ENCODE measurements at places on chromosomes 5 and 9.

GRCh38 chr5:31963358-31964006, 210.6 kb downstream of the GOLPH3 start:
- no peak for DNase-seq

DNA sequence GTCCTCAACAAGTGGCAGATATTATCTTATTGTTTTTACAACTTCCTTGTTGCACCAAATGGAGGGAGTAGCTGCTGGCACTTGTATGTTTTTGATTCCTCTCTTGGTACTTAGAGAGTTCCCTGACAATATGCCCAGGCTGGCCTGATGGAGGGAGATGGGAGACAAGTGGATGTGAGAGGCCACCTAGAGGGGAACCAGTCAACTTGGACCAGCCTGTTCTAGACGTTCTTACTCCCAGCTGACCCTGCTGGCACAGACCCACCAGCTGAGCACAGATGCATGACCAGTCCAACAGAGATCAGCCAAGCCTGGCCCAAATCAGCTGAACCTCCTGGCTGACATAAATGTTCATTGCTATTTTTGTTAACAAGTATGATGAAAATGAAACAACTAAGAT, 60.9 kb upstream of the GDNF start:
- DNase-seq: peak; percentile 74

DNA sequence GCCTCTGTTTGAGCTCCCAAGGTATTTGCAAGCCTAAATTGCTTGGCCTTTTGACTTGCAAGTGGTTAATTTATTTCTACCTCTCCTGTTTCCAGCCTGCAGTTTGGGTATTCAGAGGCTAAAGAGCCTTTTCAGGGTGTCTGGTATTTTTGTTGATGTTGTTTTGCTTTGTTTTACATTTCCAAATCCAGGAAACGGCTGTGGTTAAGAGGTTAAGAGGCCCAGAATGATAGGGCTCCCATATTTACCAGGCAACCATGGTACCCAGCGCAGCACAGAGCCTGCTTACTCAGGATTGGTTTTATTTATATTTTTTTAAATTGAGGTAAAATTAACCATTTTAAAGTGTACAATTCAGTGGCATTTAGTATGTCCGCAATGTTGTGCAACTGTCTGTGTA, 92.1 kb downstream of the PDZD2 start:
- DNase-seq: no peak

DNA sequence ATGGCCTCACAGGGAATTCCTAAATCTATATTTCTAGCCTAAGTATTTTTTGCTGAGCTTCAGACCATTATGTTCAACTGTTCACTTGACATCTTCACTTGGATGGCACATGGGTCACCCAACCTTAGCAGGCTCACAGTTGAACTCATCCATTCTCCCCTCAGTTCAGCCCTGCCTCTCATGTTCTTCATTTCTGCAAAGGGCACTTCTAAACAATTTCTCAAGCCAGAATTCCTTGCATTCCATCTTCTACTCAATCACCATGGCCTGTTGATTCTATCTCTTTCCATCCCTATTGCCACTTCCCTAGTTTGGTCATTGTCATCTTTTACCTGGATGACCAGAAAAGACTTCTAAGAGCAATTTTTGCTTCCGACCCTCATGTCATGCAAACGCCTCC, 7.3 kb upstream of the RGS3 start:
- peak; percentile 36 for DNase-seq

GRCh38 chr9:81468084-81468595, 221.2 kb downstream of the TLE1 start:
- no peak for DNase-seq

GRCh38 chr9:26243029-26243697, 564.9 kb upstream of the TUSC1 start:
- DNase-seq: no peak

DNA sequence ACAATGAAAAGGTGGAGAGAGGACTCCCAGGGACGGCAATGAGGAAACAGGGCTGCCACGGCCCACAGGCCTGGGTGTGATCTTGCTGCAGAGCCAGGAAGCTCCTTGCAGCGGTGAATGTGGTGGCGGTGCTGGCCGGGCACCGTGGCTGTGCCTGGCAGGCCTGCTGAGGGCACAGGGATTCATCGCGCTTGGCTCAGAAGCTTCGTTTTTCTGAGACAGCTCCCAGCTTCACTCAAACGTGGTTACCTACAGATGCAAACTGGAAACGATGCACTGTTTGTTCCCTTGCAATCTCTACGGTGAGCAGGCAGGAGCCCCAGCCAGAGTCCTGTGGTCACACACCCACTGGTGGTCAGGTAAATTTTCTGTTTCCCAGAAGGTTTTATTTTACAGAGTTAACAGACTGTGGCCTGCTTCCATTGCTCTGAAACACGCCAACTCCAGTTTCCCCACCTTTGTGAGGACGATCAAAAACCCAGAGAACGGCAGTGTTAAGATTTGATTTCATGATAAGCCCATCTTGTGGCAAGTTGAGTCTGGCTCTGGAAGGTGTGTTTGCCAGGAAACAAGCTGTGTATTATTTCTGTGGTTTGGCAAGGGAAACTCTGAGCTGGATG, 183.9 kb downstream of the AUH start:
- no peak for DNase-seq

- DNase-seq: no peak
These were observed 34.0 kb downstream of the NDUFAF2 start for GRCh38 chr5:60978968-60979367.

- peak; percentile 94 for DNase-seq
These were observed 36.0 kb downstream of the PCDHGC5 start for GRCh38 chr5:141524604-141525597.

DNA sequence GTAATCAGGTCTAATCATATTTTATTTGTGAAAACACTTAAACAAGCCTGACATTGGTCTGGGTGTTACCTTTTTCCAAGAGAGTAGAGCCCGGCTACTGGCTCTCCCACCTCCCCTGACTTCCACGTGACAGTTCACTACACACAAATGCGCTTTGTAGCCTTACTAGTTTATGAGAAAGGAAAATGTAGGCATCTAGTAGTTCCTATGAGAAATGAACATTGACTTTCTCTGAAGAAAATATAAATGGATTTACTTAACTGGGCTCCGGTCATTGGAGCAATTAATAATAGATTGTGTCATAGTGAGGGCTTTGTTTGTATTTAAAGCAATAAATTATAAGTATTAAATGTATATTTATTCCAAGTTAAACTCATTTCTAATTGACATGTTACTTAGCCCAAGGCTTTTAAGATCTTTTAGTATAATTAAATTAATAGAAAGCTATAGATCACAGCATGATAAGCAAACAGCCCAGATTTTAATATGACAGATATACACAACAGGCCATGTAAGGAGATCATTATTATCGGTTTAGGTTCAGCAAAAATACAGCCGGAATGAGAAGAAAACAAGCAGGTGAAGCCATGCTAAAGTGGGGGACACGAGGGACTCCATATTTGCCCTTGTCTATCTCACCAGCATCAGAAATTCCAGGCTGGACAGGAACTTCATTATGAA, 756.5 kb upstream of the ADAMTS16 start:
- no peak for DNase-seq

DNA sequence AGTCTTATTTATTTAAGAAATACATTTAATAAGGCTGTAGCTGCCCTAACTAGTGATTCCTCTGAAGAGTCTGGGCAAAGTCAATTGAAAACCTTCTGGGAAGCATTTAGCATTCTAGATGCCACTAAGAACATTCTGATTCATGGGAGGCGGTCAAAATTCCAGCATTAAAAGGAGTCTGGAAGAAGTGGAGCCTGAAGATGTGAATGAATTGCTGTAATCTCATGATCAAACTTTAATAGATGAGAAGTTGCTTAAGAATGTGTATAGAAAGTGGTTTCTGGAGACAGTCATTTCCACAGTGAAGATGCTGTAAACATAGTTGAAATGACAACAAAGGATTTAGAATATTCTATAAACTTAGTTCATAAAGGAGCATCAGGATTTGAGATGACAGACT, 61.4 kb downstream of the WDR41 start:
- DNase-seq: peak; percentile 70

- no peak for DNase-seq
These were observed 329.3 kb downstream of the ENC1 start for GRCh38 chr5:74310997-74311930.

GRCh38 chr9:12954441-12954840, 179.6 kb downstream of the LURAP1L start:
- no peak for DNase-seq

GRCh38 chr5:111836426-111836825, 79.4 kb upstream of the NREP start:
- no peak for DNase-seq

- DNase-seq: no peak
These were observed 558.4 kb downstream of the PRDM9 start for GRCh38 chr5:24065779-24066178.

GRCh38 chr5:103941596-103941995, 379.0 kb upstream of the NUDT12 start:
- no peak for DNase-seq

DNA sequence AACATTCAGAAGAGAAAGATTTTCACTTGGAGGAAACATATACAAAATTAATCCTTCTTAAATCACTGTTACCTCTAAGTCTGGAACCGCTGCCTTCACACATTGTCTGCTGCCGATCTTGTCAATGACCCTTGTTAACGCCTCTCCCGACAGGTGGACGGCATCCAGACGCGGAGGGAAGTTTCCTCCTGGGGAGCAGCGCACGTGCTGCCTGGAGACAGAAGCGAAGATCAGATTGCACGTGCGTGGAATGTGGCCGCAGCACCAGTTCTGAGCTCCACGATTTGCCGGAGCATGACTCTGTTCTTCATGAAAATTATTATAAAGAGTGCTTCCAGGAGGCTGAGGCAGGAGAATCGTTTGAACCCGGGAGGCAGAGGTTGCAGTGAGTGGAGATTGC, 183.6 kb upstream of the IRX4 start:
- DNase-seq: no peak

GRCh38 chr5:158265346-158265745, 406.4 kb upstream of the CLINT1 start:
- no peak for DNase-seq

- DNase-seq: no peak
These were observed 15.5 kb downstream of the ADAMTS16 start for GRCh38 chr5:5155617-5156016.

DNA sequence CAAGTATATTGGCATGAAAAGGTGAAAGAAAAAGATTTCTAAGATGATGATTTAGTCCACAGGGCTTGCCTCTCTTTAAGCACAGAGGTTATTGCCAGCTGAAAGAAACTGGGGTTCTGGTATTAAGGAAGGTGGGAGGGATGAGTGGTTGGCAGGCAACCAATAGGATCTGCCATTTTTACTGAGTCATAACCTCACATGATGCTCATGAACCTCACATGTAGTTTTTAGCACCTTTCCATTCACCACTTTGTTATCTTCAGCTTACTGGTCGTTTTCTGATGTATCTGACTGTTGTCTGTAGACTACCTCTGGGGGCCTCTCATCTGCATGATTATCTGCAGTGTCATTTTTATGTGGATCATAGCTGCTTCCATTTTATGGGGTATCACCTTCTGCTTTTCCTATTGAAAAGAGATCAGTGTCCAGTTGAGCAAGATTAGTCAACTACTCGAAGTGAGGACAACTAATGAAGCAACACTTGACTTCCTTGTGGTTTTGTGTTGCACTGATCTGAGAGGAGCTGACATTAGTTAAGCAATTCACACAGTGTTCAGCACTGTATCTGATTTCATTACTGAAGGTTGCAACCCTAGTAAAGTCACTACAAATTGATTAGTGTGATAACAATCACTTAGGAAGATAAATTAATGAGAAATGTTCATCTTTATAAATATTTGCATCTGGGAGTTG, 186.3 kb downstream of the SGCD start:
- no peak for DNase-seq

GRCh38 chr5:66992547-66992946, 204.1 kb downstream of the CD180 start:
- DNase-seq: no peak

GRCh38 chr5:143828710-143829109, 16.7 kb downstream of the HMHB1 start:
- no peak for DNase-seq

DNA sequence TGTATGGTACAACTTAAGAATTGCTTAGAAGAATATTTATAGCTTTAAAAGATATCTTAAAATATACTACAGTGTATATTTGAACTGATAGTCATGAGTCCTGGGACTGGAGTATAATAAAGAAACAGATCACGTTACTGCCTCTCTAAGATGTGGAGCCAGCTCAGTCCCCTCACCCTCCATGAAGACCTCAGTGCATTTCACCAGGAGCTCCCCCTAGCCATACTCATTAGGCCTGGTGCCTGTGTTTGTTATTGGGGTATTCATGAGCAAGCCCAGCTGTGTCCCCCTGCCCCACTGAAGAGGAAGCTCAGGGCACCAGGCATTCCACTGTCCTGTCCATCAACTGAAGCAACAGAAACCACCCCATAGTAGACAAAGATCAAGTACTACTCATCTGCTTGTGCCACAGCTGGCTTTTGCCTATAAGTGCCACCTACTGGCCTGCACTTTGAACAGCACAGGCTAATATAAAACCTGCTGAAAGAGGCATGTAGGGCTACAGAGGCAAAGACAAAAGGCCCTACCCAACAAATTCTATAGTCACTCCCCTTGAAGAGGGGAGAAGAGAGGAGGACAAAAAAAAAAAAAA, 850.2 kb upstream of the NUDT12 start:
- peak; percentile 23 for DNase-seq

DNA sequence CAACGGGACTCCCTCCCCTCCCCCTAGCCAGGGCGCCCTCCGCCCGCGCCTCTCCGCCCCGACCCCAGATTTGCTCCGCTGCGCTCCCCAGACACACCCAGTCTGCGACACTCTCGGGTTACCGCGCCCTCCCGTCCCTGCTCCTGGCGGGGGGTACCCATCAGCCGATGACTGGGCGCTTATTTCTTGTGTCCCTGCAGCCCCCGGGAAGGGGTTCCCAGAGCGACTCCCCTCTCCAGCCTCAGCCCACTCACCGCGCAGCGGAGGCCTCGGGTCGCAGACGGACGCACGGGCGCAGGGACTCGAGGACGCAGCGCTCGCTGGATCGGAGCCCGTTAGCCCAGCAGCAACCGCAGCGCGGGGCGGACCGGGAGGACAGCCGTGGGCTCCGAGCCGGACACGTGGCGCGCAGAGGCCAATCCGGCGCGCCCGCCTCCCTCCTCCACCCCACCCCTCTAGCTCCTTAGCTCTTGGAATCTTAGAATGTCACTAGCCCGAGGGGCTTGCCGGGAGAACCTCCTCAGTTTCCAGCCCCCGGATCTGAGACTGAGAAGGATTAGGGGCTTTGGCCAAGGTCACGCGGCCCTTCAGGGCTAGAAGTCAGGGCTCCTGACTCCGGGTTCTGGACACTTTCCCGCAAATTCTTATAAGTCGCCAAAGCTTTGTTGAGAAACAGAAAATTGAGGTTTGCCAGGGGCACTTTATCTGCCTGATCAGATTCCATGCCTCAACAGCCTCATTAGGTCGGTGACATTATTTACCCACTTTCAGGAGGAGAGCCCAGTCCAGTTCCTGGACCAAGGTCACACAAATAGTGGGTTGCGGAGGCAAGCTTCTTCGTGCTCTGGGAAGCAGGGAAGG, at the start of gene ANXA6:
ANXA6 (minus strand) TSS at position 354 of the 861 bp plus-strand sequence. CDS start 9,878 bp downstream, outside the sequence.
- peak; percentile 91 for DNase-seq

DNA sequence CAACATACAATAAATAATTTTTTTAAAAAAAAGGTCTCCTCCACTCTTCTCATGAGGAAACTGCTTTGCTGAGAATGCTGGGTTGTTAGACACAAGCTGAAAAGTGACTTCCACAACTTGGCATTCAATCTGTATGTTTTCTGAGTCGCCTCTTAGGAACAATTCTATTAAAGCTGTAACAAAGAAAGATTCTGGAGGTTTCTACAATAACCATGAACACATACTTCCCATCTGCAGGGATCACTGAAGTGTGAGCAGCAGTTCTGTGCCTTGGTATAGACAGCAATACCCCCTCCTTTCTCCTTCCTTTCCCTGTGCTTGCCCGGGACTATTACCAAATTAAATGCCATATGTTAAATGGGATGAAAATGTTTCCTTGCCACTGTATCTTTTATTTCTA, 1.5 kb downstream of the DIRAS2 start:
- no peak for DNase-seq
